H4 (cell line): ENCODE measurements at places on chromosomes 3 and 15. TPM values are rescaled to one million over a fixed set of nuclear protein-coding genes. Genes with fewer than 3 reads are reported as not detected.

The FGD5 gene
- 0.17 TPM in 1 of 2 replicates, not detected in the other for total RNA-seq

The SAMD7 gene
- total RNA-seq = not detected in 2 replicates

The SLC6A1 gene
- not detected in 2 replicates for total RNA-seq

The CCDC191 gene
- total RNA-seq = 0.43 and 0.56 TPM in 2 replicates

The KNG1 gene
- not detected in 2 replicates for total RNA-seq

The C3orf49 gene
- total RNA-seq = not detected in 2 replicates

The ALDH1L1 gene
- total RNA-seq = 4.6 and 7.0 TPM in 2 replicates

The WDR93 gene
- 0.35 TPM in 1 of 2 replicates, not detected in the other for total RNA-seq

The CYP8B1 gene
- total RNA-seq = not detected in 2 replicates

The MOBP gene
- 0.17 TPM in 1 of 2 replicates, not detected in the other for total RNA-seq

The HIGD2B gene
- total RNA-seq = not detected in 2 replicates

The ZWILCH gene
- total RNA-seq = 23.7 and 30.9 TPM in 2 replicates

The KIF9 gene
- total RNA-seq = 5.3 and 13.3 TPM in 2 replicates

The GNAT1 gene
- total RNA-seq = not detected in 2 replicates

The KLHL6 gene
- total RNA-seq = not detected in 2 replicates

The PLSCR1 gene
- total RNA-seq = 259 and 270 TPM in 2 replicates

The CTXN2 gene
- total RNA-seq = not detected in 2 replicates

The EPM2AIP1 gene
- total RNA-seq = 4.3 and 4.5 TPM in 2 replicates

The CADM2 gene
- total RNA-seq = 2.8 TPM in 1 of 2 replicates, not detected in the other

The ATP13A5 gene
- total RNA-seq = 0.04 and 0.48 TPM in 2 replicates

The SPINT1 gene
- total RNA-seq = 0.02 TPM in 1 of 2 replicates, not detected in the other

The EIF4E3 gene
- total RNA-seq = 0.91 and 0.97 TPM in 2 replicates
